Effector memory CD8-positive, alpha-beta T cell (primary cell): ENCODE measurements at places on chromosomes 3 and 15.

DNA sequence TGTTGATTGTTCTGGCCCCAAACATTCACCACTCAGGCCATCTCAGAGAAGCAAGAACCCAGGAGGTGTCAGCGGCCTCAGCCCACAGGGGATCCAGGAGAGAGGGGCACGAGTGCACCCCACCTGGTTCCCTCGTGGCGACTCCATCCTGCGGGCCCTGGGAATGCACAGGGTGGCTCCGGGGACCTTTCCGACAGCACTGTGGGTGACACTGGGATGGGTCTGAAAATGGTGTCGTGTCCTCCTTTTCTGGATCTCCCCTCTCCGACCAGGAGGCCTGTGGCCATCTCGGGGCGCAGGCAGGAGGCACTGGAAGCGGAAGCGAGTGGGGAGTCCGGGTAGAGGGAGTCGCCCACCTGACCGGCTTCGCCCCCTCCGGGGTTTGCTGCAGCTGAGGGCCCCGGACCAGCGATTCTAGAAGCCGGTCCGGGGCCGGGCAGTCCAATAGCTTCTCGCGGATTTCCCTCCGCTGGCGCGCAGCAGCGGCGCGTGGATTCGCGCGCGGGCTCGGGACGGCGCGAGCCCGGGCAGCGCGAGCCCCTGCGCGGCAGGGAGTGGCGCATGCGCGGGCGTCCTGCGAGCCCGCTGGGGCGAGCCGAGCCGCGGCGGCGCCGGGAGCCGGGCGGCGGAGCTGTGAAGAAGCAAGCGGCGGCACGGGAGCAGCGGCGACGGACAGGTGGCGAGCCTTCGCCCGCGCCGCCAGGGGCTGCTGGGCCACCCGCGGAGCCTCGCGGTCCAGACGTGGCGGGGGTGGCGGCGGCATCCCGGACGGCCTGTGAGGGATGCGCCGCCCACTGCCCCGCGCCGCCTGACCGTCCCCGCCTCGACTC is at the start of gene DOCK3:
TSS of gene DOCK3 (plus strand) at position 579 of the 830 bp plus-strand sequence. CDS start 337 bp downstream, outside the sequence.
- DNase-seq, result peak; percentile 50

DNA sequence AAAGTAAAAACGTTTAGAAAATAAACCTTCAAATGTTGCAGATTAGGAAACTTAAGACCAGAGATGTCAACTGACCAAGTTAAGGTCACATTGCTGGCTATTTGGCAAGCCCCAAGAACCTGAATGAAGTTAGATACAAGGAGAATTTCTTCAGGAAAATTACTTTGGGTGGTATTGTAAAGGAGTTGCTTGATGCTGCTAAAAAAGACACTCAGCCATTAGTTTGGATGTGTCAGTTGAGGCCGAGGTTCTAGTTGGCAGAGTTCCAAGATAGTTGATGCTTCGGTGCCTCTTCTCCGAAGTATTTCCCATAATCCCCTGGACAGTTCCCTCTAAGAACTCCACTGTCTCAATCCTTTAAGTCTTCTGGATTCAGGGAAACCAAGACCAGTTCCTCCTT is 24.3 kb downstream of the SIAH2 start:
- DNase-seq, result no peak

GRCh38 chr3:63927422-63928280 is 15.5 kb upstream of the SCAANT1 start:
- no peak for DNase-seq

GRCh38 chr3:196966526-196967401 is 1.9 kb downstream of the PIGZ start:
- no peak for DNase-seq

- no peak for DNase-seq
Observed at GRCh38 chr3:4996223-4996765, 17.1 kb downstream of the BHLHE40 start.

- DNase-seq, result no peak
Observed at GRCh38 chr3:117549716-117550115, 840.1 kb downstream of the TUSC7 start.

DNA sequence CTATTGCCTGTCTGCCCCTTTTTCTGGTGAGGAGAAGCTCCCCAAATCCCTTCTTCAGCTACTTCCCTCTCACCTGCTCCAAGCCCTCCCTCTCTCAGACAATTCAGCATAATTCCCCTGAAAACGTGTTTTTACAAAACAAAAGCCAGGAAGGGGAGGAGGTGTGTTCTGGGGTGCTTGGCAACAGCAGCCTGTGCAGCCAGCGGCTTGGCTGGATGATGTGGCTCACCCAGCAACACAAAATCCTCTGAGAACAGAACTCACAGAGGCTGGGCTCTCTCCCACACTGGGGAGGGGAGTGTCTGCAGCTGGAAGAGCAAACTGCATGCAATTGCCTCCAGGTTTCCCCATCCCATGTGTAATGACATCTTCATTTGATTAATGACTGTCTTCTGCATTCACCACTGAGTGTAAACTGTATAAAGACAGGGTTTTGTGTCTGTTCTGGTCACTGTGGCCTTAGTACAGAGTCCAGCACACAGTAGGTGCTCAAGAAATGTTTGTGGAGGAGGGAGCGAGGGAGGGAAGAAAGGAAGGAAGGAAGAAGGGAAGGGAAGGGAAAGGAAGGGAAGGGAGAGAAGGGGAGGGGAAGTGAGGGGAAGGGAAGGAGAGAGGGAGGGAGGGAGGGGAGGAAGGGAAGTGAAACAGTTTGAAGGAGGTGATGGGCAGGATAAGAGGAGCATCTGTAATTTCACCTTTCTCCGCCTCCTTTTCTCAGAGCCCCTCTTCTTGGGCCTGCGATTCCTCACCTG is 70.1 kb upstream of the GLCE start:
- DNase-seq, result no peak

DNA sequence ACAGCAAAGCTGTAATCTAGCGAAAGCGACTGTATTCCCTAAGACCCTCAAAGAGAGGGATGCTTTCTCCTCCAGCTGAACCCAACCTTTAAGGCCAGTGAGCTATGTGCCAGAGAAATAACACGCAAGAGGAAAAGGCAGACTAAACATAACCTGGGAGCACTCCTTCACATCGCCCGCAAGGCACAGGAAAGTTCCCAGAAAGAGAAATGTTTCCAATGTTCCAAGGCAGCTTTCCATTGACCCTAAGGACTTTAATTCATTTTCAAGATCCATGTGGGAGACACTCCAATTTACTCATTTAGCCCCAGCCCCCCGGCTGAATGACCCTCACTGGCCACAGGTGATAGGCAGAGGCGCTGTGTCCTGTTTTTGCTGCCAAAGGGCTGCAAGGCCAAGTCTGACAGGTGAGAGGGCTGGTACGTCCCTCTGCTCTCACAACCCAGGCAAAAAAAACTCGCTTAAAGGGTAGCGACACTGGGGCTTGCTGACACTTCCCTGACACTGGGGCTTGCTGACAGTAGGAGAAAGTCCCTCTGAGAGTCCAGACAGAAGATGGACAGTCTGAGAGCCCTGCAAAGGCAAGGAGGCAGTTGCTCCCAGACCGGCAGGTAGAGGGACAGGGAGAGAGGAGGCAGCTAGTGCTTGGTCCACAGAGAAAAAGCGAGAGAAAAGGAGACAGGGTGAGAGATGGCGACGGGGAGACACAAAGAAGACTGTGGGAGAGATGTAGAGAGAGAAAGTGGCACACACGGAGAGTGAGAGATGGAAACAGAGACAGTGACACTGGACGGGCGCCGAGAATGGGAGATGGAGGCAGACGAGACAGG is 702 bp downstream of the ARHGEF3 start:
- no peak for DNase-seq

- no peak for DNase-seq
Observed at GRCh38 chr3:56980798-56981390, 79.6 kb upstream of the SPATA12 start.

DNA sequence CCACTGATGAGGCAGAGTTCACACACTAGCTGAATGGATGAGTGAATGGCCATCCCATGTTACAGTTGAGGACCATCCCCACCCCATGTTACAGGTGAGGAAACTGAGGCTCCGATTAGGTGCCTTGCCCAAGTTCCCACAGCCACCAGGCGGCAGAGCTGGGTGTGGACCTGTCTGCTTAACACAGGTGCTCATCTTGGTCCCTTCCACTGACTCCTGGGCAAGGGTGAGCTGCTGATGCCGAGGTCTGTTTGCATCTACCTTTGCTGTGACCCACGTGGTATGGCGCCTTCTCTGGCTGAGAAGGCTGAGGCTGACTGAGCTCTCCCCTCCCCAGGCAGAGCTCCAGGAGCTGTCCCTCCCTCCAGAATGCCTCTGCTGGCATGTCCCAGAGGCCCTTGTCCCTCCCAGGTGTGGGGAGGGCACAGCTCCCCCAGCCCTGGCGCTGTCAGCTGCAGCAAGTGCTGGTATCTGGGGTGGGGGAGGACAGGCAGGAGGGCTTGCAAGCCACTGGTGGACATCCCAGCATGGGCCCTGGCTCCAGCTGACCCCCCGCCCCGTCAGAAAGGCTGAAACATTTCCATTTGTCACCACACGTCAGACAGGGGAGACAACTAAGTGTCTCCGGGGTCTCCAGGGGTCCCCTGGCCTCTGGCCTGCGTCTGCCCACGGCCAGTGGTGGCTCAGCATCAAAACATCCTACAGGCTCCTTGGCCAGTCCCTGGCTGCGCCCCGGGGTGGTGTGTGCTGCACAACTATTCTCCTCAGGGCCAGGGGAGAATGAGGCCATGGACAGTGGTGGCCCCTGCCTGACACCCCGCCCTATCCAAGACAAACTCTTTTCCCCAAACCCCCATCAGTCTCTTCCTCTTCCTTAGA is 105.4 kb downstream of the ADCY5 start:
- DNase-seq, result no peak

GRCh38 chr3:9192248-9193025 is 57.0 kb downstream of the SRGAP3 start:
- no peak for DNase-seq

DNA sequence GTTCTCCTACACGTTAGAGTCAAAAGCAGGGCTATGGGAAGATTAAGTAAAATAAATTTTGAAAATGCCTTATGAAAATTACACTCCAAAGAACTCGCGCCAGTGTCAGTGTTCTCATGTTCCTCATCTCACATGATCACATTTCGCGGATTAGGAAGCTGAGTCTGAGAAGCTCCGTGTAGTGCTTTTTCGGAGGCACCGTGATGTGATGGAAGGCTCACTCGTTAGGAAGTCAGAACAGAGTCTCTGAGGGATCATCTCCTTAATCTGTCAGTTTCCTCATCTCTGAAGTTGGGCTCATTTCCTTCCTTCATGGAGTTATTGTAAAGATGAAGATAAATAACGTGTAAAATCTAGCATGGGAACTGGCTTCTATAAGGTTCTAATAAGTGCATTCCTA is 3.2 kb downstream of the ADIPOQ start:
- DNase-seq, result no peak

DNA sequence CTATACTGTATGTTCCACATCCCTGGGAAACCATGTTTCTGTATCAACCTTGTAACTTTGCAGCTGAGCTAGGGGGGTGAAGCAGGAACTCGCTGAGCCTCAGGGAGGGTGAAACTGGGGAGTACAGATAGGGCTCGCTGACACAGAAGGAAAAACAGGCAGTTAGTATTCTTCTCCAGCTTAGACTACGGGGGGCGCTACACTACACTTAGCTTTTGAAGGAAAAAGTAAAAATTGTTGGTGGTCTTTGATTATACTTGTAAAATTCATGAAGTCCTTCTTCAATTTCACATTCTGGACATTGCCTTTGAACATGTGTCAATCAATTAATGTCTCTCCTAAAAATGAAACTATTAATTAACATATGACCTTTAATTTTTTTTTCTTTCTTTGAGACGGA is 73.5 kb upstream of the RGMA start:
- no peak for DNase-seq

- DNase-seq, result no peak
Observed at GRCh38 chr3:12437221-12437605, 47.1 kb upstream of the TSEN2 start.

- DNase-seq, result no peak
Observed at GRCh38 chr15:71198846-71199245, 83.6 kb downstream of the THSD4 start.

- no peak for DNase-seq
Observed at GRCh38 chr3:174495928-174496327, 363.2 kb upstream of the NAALADL2 start.

GRCh38 chr15:29045717-29046116 is 159.9 kb downstream of the APBA2 start:
- DNase-seq, result no peak

GRCh38 chr15:72307026-72307425 is 12.9 kb downstream of the CELF6 start:
- DNase-seq, result no peak

DNA sequence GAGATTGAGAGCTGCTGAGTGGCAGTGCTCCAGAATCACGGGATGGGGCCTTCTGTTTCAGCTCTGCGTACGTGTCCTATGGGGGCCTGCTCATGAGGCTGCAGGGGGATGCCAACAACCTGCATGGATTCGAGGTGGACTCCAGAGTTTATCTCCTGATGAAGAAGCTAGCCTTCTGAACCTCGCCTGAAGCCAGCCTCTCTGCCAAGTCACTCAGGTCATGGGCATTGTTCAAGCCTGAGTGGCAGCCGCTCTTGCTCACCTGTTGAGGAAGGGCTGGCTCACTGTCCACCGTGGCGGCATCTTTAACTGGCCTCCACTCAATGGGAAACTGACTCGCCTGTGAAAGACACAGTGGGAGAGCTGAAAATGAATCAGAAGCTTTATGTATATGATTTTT is 6.6 kb downstream of the POLR2H start:
- no peak for DNase-seq

GRCh38 chr3:42149975-42150374 is 58.8 kb downstream of the TRAK1 start:
- DNase-seq, result no peak

DNA sequence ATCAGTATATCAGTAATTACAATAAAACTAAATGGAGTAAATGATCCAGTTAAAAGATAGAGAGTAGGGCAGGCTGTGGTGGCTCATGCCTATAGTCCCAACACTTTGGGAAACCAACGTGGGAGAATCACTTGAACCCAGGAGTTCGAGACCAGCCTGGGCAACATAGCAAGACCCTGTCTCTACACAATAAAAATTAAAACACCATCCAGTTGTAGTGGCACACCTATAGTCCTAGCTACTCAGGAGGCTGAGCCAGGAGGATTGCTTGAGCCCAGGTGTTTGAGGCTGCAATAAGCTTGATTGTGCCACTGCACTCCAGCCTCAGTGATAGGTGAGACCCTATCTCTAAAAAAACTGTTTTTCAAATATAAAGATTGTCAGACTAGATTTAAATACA is 5.9 kb upstream of the KCNMB3 start:
- no peak for DNase-seq

DNA sequence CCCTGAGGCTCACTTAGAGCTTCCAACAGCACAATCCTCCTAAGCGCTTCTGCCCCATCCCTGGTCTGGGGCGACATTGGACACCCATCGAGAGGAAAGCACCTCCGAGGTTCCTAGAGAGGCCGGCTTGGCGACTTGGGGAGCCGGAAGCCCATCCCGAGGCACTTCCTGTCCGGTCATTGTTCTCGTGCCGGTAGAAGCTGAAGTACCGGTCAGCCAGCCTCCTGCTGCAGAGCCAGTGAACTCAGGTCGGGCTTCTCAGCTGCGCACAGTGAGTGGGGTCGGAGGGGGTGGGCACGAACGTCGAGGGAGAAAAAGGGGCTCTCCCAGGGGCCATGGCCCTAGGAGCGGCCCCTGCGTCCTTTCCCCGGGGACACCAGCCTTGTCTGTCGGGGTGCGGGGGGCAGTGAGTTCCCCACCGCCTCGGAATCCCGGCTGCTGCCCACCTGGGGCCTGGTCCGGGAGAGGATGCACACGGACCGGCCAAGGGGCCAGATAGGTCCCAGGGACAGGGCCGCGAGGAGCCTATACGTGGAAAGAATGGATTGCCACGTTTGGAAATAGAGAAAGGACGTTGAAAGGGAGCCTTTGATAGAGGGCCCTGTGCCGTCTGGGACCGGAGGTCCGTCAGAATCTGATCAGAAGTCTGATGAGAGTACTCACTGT is at the start of gene ZNF35:
TSS of gene ZNF35 (plus strand) at position 169 of the 666 bp plus-strand sequence. CDS start 2,336 bp downstream, outside the sequence.
- DNase-seq, result no peak

- no peak for DNase-seq
Observed at GRCh38 chr3:124235446-124235845, 243.5 kb upstream of the ROPN1 start.

GRCh38 chr3:10247679-10248183 is 528 bp upstream of the TATDN2 start:
- DNase-seq, result no peak
